HuH-7.5 (cell line): ENCODE measurements at places on chromosomes 5 and 9.

GRCh38 chr5:106862450-106863193, 808.1 kb downstream of the EFNA5 start:
- no peak for DNase-seq

DNA sequence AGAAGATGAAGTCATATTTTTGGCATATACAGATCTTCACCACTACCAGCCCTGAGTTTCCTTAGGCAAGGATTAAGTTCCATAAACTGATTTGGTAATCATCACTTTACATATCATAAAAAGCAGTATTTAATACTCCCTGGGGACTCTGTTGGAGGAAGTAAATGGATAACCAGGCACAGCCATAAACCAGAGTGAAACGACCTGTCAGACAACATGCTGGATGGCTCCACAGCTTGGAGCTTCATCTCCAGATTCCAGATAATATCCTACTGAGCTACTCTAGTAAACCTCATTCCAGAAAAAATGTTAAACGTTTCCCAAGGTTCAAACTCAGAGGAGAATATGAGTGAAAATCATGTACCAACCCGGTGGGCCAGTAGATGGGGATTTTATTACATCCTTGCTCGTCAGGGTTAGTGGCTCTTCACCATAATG, 109.2 kb downstream of the BASP1 start:
- no peak for DNase-seq

GRCh38 chr5:159184236-159184635, 25.1 kb downstream of the RNF145 start:
- DNase-seq: no peak

DNA sequence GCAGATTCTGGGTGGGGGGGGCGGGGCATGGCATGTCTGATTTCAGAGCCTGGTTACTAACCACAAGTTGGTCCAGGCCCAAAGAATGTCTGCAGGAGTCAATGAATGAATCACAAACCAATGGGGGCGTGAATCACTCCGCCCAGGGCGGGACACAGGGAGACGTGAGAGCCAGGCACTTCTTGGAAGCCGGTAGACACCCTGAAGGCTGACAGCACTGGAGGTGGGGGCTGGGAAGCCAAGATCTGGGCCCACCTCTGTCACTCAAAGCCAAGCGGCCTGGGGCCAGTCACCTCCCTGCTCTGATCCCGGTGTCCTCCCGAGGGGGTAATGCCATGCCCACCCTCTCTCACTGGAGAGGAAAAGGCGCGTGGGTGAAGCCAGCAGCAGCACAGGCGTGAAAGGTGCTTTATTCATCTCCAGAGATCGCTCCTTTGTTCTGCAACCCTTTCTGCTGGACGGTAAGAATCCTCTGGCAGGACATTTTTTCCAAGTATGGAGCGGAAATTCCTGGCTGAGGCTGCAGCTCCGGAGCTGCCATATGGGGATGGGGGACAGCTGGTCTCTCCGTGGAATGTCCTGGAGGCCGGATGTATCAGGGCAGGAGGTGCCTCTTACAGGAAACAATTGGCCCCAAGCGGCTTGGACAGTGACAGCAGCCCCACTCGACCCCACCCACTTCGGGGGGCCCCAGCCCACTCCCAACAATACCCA, 85.0 kb downstream of the STK10 start:
- no peak for DNase-seq

DNA sequence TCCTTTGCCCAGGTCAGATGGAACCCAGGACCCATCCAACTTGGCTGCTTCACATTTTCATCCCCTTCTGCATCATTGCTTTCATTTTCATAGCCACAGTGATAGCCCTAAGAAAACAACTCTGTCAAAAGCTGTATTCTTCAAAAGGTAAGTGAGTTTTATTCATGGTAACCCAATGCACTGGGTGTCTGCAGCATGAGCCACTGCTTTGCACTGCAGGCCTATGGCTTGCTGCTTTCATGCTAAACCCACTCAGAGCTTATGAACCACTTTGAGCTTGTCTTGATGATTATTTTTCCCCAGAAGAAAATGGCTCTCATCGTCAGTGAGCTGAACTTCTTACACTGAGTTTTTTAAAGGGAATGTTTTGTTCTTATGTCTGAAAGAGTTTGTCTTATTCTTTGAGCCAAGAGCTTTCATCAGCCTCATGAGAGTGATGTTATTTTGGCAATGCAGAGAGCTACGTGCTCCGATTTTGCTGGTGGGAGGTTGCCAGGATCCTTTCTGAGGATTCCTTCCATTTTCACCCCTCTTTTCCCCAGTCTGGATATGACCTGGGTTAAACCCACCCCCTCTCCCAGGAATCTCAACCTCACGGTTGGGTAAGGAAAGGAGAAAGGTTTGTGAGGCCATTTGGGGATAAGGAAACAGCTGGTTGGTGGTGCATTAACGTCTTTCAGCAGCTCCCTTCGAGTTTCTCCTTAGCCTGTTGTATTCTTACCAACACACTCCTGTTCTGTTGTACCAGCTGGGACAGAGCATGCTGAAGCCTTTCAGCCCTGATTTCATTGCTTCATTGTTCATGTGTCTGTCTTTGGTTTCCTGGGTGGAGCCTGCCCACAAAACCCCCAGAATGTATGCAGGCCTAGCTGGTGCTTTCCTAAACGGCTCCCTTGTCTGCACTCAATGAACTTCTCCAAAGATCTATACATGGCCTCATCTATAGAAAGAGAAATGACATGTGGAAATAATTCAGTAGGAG, 47.6 kb downstream of the PDCD1LG2 start:
- no peak for DNase-seq

- no peak for DNase-seq
Observed at GRCh38 chr9:107597743-107598217, 108.2 kb upstream of the KLF4 start.

DNA sequence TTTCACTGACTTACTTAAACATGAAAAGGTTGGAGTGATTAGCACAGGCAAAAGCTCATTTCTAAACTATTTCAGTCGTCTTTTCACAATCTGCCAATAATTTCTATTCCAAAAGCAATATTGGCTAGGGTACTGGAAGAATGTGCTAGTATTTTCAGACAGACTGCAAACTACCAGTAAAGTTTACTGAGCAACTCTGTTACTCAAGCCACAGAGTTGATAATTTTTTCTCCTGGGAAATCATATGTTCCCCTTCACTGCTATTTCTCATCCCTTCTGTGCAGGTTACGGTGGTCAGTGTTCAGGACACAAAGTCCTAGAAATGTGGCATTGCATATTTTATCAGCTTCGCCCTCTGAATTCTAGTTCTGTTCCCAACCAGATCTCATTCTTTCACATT, 343.3 kb upstream of the TNC start:
- DNase-seq: no peak

DNA sequence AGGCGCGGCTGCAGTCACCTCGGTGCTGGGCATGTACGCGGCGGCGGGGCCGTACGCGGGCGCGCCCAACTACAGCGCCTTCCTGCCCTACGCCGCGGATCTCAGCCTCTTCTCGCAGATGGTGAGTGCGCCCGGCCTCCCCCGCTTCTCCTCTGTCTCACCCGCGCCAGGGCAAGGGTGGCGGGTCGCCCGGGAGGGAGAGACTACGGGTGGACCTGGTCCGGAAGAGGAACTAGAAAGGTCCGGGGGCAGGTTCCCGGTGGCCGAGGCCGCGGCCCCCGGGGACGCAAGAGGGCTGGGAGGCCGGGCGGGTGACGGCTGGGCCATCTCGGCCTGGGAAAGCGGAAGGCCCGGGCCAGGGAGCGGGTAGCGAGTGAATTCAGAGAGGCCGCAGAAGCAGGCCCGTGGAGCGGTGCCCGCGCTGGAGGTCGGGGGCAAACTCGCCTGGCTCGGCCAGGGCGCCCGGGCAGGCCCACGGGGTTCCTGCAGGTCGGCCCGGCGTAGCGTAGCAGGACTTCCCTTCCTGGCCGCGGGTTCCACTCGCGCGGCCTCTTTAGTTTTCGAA, 711 bp downstream of the IRX1 start:
- DNase-seq: no peak

DNA sequence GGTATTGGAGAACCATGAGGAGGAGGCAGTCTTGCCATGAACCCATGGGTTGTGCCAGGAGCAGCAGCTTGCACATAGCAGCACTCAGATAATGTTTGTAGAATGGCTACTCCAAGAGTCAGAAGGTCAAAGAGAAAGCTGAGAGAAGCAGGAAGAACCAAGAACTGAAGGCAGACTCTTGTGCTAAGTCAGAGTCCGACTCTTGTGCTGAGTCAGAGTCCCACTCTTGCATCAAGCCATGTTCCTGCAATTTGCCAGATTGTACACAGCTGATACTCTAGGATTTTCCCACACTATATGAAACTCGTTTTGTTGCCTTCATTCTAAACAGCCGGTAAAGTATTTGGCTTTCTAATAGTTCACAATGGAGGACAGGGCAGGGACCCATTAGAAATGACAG, 26.2 kb upstream of the HSPA9 start:
- no peak for DNase-seq

GRCh38 chr5:96743065-96743768, 64.5 kb downstream of the ERAP1 start:
- no peak for DNase-seq

DNA sequence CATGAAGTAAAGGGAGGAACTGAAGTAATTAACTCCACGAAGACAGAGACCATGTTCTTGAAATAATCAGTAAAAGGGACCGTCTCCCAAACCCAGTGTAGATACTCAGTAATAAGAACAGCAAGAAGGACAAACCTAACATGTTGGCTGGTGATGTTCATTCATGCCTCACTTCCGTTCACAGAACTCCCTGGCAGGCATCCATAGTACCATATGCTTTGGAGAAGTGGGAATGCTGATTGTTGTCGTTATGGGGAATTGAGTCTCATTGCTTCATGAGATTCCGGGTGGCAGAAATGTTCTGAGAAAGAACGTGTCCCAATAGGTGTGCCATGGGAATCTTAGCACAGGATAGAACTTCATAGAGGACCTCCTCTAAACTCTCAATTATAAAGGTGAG, 452.3 kb downstream of the ZSWIM6 start:
- no peak for DNase-seq

DNA sequence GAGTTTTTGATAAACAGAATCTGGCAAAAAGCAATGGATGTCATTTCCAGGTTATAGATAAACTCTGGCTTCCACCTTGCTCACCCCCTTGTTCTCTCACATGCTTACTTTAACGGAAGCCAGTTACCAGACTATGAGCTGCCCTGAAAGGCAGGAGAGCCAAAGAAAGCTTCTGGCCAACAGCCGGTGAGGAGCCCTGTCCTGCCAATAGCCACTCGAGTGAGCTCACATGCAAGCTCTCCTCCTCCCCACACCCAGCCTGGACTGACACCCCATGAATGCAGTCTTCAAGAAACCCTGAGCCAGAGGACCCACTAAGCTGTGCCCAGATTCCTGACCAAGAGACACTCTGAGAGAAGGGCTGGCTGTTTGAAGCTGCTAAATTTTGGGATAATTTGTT, 14.4 kb upstream of the SMIM15 start:
- no peak for DNase-seq

GRCh38 chr5:158155067-158155466, 296.1 kb upstream of the CLINT1 start:
- no peak for DNase-seq

- no peak for DNase-seq
Observed at GRCh38 chr9:126428534-126429175, 102.0 kb downstream of the MVB12B start.

GRCh38 chr5:68407311-68408239, 192.0 kb downstream of the PIK3R1 start:
- DNase-seq: no peak

- DNase-seq: no peak
Observed at GRCh38 chr5:142011572-142012185, 1.1 kb downstream of the GNPDA1 start.

DNA sequence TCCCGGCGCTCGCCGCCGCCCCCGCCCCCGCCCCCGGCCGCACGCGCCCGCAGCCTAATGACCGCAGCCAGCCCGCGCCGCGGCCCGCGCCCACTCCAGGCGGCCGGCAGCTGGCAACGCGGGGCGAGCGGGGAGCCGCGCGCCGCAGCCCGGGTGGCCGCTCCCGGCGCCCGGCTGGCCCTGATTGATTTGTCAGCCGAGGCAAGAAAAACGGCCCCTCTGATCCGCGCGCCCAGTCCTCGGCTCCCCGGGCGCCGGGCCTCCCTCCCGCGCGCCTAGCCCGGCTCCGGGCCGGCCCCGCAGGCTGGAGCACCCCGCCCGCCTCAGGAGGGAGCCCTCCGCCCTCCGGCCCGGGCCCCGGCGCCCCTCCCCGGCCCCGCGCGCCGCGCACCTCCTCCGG, 11.9 kb upstream of the LHX2 start:
- no peak for DNase-seq

DNA sequence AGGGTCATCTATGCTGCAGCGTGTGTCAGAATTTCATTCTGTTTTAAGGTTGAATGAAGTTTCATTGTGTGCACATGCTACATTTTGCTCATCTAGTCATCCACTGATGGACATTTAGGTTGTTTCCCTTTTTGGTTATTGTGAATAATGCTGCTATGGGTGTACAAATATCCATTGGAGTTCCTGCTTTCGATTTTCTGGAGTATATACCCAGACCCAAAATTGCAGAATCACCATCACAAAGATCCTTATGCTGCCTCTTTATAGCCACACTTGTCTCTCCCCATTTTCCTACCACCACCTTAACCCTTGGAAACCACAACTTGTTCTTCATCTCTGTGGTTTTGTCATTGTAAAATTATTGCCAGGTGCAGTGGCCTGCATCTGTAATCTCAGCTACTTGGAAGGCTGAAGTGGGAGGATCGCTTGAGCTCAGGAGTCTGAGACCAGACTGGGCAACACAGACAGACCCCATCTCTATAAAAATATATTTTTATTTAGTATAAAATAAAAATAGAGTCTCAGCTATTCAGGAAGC, 166.2 kb downstream of the HSD17B3 start:
- DNase-seq: no peak

- DNase-seq: no peak
Observed at GRCh38 chr5:159504857-159505304, 174.6 kb upstream of the IL12B start.

- DNase-seq: no peak
Observed at GRCh38 chr5:78221964-78222451, 72.5 kb downstream of the AP3B1 start.

GRCh38 chr9:82513242-82513751, 524.7 kb downstream of the SPATA31D1 start:
- DNase-seq: no peak

DNA sequence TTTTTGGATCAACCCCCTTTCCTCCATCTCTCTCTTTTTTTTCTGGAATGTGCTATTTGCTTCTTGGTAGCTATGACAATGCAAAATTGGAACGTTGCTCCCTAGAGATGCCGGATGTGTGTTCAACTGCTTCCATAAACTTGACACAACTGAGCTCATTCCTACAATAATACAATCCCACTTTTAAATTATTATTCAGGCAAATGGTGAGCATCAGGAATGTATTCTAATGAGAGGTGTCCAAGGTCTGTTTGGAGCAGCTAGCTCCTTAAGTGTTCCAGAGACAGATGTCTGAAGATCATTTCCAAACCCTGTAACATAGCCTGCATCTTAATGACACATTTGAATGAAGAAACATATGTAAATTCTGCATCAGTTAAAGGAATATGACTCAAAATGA, 518.4 kb downstream of the TAF11L14 start:
- DNase-seq: no peak

GRCh38 chr9:133713150-133713959, 24.8 kb downstream of the SARDH start:
- DNase-seq: no peak

GRCh38 chr9:129285979-129286772, 108.1 kb upstream of the IER5L start:
- DNase-seq: no peak
